Brain microvascular endothelial cell (primary cell): ENCODE measurements at places on chromosomes 4 and X.

DNA sequence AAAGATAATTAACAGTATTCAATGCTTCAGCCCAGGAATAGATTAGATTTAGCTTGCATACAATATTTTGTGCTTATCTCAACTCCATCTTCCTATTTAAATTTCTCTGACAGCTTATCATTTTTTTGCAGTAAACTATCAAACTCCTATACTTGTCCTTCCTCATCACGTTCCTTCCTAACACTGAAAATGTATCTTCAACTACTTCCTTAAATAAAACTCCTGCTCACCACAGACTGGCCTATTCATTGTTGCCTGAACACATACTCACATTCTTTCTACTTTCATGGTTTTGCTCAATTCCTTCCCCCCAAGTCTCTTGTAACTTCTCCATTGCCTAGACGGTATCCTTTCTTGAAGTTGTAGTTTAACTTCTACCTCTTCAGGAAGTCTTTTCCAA is 28.5 kb upstream of the PTPN13 start:
- DNase-seq: no peak

DNA sequence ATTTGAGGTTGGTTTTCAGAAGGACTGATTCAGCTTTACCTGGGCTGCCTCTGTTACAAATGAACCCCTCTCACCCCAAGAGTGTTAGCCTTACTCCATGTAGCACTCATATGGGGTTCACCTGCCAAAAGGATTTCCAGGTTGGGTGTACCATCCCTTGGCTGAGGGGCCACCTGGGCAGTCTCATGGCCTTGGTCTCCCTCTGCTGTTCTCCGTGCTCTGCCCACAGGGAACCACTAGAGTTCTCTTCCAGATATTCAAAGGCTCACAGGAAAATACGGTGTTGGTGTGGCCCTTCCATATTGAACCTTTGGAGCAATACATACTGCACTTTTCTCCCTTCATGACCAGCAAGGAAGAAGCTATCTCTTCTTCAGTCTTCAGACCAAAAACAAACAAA is 18.0 kb upstream of the PRDM5 start:
- DNase-seq: no peak

DNA sequence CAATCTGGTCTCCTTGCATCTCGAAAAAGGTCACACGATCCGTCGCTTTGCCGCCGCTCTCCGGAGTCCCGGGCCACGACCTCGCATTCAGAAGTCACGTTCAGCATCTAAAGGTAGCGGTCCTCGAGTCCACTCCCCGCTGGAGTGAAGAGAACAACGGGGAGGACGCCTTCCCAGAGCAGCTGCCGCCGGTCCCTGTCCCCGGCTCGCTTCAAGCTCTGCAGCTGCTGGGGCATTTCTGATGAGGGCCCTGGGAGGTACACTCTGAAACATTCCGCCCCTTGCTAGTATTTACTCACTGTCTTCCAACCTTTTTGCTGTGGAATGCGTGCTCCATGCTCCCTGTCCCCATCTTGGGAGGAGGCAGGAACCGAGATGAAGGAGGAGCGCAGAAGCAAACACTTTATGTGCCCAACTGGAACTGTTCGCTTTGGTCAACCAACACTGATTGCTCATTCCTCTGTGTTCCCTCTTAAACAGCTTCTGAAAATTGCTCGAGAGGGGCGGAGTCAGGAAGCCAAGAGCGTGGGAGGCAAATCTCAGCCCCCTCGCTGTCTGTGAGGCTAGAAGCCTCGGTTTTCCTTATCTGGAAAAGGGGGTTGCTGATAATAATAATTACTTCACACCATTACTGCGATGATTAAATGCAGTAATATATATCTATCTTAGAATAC is 6.4 kb upstream of the VAMP7 start:
- no peak for DNase-seq

DNA sequence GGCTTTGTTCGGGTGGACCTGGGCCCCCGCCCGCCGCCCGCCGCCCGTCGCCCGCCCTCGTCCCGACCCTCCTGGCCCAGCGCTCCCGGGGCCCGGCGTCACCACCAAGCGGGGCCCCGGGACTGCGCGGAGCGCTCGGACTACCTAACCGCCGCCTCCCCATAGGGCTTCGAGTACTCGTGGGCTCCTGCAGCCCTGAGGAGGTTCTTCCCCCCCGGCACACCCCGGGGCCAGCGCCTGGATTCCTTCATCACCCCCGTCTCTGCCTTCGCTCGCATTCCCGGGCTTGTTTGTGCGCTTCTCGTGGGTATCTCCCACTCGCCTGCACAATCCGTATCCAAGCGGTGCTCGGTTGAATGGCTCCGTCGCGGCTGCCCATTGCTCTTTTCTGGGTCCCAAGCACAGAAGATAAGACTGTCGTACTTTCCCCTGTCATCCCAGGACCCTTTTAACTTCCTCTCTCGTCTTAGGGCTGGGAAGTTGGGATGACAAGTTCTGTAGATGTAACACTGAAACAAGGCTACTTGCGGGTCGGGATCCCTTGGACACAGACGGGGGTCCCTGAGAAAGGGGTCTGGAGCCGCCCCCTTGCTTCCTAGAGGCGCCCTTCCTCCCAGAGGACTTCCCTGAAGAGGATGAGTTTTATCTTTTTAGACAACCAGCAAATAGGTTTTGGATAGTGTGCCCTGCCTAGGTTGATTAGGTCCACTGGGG is 565 bp downstream of the MOB1B start:
- DNase-seq: peak; percentile 23

DNA sequence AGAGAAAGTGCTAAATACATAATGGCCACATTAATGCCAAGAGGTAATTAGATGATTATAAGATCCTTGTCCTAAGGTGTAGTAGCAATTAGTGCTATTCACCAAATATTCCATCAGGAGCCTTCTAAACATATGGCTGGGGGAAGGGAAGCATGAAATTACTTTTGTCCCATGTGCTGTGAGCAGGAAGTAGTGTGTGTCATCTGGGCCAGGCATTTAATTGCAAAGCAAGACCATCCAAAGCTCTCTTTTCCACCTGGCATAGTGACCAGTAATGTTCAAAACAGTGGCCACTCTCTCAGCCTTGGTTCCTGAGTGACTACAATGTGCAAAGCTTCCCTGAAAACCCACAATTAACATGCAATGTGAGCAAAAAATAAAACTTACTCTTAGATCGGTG is 144.2 kb upstream of the FAM241A start:
- DNase-seq: no peak

- no peak for DNase-seq
Observed at GRCh38 chr4:90028460-90028859, 98.7 kb upstream of the CCSER1 start.
